ENCODE measurements at places on chromosomes 2 and 18. TPM values are rescaled to one million over a fixed set of nuclear protein-coding genes. Genes with fewer than 3 reads are reported as not detected.

Gene NOL4
- 8.6 TPM for total RNA-seq

Gene TMEM200C
- 13.8 TPM for total RNA-seq

Gene CERKL
- 5.7 TPM for total RNA-seq

Gene TMEM247
- total RNA-seq: not detected

DNA sequence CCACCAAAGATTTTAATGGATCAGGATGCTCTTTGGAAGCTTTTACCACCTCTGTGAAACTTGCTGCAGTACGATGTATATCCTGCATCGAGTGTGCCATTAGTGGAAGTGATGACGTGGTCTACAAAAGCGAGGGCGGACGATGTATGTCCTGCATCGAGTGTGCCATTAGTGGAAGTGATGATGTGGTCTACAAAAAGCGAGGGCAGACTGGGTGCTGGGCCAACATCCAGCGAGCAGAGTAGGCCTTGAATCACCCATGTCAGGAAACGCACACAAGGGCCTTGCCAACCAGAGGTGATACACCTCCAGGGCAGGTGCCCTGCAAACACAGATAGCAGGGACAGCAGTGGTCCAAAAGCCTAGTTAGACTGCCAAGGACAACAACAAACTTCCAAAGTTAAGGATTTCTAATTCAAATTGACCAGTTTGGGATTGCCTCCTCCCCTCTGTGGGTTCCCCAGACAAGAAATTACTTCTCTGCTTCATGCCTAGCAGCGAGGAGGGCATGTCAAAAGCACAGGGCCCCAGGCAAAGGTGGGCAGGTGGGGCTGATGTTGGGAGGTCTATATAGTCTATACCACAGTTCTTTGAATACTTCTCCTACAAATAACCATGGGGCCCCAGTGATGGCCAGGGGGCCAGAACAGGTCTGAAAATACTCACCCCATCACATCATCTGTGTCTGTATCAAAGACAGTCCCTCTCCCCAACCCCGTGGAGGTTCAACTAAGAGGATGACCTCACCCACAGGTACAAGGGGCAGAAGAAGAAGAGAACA is 70.2 kb downstream of the ADD2 start:
- no peak for DNase-seq

- no peak for DNase-seq
These were observed 150.6 kb downstream of the RTN4 start for GRCh38 chr2:54899576-54900200.

DNA sequence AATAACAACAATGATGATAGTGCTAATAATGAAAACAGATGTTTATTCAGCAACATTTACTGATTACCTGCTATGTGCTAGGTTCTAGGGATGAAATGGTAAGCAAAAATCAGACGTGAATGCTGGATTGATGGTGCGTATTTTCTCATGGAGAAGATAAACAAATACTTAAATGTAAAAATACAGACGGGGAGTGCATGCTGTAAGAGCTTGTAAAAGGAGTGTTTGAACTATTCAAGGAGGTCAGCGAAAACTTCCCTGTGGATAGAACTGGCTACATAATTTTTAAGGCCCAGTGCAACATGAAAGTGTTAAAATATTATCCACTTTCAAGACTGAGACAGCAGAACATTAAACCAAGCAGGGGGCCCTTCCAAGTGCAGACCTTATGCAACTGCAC is 22.1 kb downstream of the MTX2 start:
- no peak for DNase-seq
